ENCODE measurements at places on chromosomes 3 and 15. TPM values are rescaled to one million over a fixed set of nuclear protein-coding genes. Genes with fewer than 3 reads are reported as not detected.

The OXTR gene
- 7.1 TPM for total RNA-seq

GRCh38 chr3:56921573-56922453, 120.1 kb upstream of the ARHGEF3 start:
- no peak for DNase-seq

The ISLR gene
- total RNA-seq: 20.7 TPM

- DNase-seq: no peak
Measured at GRCh38 chr3:191324936-191325335, 4.3 kb upstream of the CCDC50 start.

GRCh38 chr3:135792858-135793475, 172.6 kb upstream of the PPP2R3A start:
- DNase-seq: no peak

DNA sequence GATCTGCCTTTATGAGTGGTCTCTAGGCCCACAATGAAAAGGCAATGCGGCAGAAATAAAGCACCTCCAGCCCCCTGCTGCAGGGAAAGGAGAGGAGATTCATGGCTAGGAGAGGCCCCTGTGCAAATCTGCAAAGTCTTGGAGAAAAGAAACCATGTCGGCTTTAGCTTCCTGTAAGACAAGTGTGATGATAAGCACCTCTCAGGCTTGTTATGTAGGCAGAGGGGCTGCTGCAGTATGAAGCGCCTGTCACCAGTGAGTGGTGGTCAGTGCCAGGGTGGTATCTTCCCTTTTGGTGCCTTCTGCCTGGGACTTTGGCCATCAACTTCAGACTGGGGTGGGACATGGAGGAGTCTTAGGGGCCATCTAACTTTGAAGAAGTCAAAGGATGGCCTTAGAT, 59.2 kb upstream of the ARHGEF3 start:
- DNase-seq: no peak

The SPINK8 gene
- total RNA-seq: 2.1 TPM

GRCh38 chr3:179958143-179958542, 78.6 kb downstream of the PEX5L start:
- DNase-seq: no peak

DNA sequence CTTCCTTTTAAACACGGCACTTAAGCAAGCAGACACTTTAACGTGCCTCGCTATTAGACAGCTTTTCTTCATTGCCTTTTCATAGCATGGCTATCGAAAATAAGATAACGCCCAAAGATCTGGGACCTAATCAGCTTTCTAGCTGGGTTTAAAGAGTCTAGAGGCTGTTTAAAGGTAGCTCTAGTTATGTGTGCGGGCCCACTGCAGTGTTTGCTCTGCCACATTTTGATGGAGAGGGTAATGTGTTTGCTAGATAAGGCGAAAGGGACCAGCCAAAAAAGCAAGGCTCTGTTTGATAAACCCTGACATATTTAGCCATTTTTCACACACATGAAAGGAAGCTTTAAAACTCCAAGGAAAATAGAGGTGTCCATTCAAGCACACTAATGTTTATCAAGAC, 91.6 kb downstream of the NR2F2 start:
- DNase-seq: no peak

The PIF1 gene
- 1.5 TPM for total RNA-seq

DNA sequence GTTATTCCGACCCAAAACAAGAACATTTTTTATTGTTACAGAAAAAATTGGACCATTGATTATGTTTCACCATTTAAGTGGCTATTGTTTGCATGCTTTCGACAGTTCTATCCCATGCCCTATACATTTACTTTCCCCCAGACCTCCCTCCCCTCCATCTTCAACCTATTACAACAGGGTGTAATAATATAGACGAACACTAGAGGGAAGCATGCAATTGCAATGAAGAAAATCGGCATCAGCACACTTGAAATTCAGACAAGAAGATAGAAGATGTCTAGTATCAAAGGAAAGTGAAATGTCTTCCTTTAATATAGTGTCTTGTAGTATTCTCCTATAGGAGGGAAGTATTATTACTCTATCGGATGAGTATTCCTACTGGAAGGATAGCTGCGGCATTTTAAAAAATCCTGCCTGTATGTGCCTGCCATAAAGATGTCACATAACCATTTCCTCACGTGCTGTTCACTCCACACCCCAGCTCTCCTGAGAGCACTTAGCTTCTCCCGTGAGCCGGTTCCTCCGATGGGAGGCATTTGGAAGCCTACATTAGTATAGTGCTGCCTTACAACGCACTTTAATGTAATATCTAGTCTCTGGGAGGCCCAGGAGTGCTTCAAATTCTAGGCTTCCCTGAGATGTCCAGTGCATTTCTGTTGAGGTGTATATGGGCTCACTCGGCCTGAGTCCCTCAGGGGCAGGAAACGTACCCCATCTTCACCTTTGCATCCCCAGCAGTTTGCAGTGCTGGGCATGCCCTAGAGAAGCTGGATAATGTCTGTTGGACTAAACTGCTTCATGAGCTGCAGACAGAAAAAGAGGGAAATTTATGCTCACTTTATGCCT, 17.8 kb upstream of the ERICH6 start:
- no peak for DNase-seq

DNA sequence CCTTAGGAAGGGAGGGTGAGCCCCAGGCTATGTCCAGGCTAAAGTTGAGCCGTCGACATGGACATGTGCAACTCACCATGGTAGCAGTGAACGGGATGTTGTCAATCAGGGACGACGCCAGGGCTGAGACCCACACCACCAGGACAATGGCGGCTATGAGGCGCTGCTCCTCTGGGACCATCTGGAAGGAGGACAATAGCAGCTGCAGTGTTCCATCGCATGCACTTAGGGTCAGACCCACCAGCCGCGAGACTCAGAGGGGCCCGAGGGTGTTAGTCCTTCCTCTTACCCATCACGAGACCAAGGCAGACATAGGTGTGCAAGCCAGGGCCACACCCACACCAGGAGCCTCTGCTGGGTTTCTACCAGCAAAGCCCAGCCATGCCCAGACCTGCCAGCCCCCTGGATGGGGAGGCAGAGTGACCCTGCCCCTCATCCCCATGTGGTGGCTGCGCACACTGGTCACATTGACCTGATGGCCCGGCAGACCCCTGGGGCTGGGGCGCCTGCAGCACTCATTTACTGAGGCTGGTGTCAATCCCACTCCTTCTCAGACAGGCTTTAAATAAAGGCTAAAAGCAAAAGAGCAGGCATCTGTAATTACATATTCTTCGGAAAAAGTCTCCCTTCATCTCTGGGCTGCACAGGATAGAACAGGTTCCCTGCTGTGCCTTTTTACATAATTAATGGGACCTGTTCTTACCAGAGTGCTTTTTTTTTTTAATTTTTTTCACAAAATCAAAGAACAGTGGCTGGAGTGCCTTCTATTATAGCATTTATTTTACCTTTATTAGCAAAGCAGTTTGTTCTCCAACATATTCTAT, 227.8 kb downstream of the OCA2 start:
- no peak for DNase-seq

DNA sequence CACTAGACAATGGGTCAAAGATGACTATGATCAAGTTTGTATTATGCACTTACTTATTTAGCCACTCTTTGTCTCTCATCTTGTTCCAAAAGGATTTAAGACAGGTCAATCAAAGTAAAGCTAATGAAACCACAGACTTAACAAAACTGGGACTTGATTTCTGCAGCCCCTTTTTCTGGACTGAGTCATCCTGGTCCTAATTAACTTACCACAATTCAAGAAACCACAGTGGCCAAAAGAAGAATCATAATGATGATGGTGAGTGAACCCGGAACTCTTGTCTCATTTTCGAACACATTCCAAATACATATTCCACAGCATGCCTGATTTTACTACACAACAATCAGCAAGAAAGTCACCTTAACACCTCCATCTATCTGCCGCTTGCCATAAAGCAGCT, 1333.0 kb downstream of the ROBO1 start:
- DNase-seq: no peak

The GOLGA6B gene
- not detected for total RNA-seq

DNA sequence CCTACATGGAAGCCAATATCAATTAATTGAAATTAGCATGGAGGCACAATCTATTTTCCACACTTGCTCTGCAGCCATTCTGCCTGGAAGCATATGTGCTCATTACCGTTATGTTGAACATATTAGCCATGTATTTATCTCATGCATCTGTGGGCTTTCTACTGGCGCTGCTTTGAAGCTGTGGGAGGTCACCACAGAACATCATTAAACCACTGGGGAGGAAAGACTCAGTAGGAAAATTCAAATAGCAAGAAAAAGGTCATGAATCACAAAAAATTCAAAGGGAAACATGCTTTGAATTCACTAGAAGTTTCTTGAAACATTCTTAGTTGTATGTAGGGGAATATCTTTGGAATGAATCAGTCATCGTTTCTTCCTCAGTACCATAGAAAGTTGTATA, 652.5 kb downstream of the EDEM1 start:
- no peak for DNase-seq

DNA sequence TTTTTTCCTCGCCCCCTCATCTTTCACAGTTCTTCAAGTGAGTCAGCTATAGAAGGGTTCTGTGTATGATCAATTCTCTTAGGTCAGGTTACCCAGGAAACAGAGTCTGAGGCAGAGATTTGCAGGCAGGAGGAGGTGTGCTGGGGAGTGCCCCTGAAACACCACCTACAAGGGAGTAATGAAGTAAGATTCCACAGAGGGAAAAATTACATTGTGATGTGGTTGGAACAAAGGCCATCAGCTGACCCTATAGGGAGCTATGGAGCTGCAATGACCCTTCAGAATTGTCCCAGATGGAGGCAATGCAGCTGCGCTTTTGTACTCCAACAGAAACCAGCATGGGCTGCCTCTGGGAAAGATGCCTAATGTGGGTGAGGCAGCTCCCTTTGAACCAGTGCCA, 142.2 kb upstream of the CNTN3 start:
- no peak for DNase-seq

DNA sequence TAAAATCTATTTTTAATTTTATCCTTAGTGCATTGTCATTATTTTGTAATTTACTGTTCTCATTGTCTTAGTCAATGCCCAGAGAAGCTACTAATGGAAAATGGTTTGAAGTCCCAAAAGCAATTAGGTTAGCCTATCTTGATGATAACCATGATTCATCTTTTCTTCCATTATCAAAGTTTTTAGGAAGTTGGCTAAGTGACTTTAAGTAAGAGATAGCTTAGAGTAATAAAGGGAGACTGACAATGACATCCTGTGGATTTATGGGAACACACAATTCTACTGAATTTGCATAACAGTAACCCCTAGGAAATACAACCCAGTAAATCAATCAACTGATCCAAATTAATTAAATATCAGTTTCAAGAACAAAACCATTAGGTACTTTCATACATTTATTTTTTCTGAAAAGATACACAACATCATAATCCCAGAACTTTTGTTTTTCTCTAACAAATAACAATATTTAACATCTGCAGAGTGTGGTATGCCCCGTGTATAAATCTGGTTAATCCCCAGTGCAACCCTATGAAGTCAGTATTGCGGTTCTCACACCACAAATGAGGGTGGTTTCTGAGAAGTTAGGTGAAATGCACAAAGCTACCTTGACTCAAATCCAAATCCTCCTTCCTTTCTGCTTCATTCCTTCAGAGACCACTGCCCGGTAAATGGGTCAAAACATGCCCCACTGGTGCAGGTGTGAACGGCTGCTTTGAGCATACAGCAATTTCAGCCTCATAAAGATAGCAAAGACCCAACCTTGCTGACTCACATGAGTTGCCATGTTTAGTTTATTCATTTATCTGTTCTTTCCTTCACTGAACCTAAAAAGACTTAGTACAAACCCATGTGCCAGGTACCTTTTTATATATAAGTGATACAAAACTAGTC, 202.1 kb downstream of the TBL1XR1 start:
- DNase-seq: no peak

GRCh38 chr15:88866295-88866881, 29.0 kb downstream of the HAPLN3 start:
- DNase-seq: no peak

- no peak for DNase-seq
Measured at GRCh38 chr3:192307631-192308030, 419.7 kb downstream of the FGF12 start.

The FOXL2 gene
- 0.77 TPM for total RNA-seq

The DOCK3 gene
- 108 TPM for total RNA-seq

The SOX14 gene
- total RNA-seq: not detected

DNA sequence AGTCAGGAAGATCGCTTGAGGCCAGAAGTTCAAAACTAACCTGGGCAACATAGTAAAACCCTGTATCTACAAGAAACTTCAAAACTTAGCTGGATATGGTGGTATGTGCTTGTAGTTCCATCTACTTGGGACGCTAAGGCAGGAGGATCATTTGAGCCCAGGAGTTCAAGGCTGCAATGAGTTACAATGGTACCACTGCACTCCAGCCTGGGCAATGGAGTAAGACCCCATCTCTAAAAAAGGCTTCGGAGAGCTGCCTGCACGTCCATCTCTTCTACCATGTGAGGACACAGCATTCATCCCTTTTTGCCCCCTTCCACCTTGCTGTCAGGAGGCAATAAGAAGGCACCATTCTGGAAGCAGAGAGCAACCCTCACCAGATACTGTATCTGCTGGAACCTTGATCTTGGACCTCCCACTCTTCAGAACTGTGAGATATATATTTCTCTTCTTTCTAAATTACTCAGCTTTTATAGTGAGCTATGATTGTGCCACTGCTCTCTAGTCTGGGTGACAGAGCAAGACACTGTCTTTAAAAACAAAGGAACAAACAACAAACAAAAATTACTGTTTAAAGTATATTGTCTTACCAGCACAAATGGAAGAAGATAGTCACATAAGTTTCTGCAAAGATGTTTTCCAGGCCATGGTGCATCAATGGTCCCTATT, 4.2 kb upstream of the BTLA start:
- no peak for DNase-seq

The SNX22 gene
- total RNA-seq: 19.9 TPM

The TNFAIP8L3 gene
- total RNA-seq: 9.3 TPM

GRCh38 chr3:62094461-62094860, 278.9 kb downstream of the FEZF2 start:
- no peak for DNase-seq

DNA sequence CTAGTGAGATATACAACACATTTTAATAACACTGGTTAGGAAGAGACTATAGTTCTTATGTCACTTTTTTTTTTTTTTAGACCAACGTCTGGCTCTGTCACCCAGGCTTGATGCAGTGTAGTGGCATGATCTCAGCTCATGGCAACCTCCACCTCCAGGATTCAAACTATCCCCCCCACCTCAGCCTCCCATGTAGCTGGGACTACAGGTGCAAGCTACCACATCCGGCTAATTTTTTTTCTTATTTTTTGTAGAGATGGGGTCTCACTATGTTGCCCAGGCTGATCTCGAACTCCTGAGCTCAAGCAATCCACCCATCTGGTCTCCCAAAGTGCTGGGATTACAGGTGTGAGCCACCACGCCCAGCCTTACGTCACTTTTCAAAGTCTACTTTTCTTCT, 100.8 kb downstream of the FOXP1 start:
- DNase-seq: no peak

The CXCR6 gene
- total RNA-seq: not detected

The CYP1A2 gene
- total RNA-seq: not detected

Measured in dorsolateral prefrontal cortex (tissue), 122 donors.